AG10803 (cell line): ENCODE measurements at places on chromosomes 2 and 18.
A peak's percentile ranks its signal among the peaks of the same experiment; 100 is the strongest.

GRCh38 chr2:110219496-110220189 lies 7.3 kb upstream of the MTLN start:
- DNase-seq: peak; percentile 69

- DNase-seq: peak; percentile 22
Observed at GRCh38 chr2:25323042-25323514, 18.6 kb downstream of the DNMT3A start.

DNA sequence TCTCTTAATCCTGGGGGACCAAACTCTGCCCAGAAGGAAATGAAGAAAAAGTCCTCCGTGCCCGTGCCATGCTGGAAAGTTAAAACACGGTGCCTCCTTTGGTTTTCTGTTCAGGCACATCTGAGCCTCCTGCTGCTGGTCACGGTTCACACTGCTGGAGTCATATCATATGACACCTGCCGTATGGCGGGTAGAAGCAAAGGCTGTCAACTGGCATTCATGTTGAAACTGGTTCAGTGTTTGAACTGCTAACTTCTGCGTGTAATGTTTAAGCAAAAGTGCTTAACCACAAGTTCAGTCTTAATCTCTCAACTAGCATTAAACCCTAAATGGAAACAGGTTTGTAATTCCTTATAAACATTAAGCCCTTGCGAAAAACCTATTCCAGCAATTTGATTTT lies 3.1 kb downstream of the STK39 start:
- no peak for DNase-seq

DNA sequence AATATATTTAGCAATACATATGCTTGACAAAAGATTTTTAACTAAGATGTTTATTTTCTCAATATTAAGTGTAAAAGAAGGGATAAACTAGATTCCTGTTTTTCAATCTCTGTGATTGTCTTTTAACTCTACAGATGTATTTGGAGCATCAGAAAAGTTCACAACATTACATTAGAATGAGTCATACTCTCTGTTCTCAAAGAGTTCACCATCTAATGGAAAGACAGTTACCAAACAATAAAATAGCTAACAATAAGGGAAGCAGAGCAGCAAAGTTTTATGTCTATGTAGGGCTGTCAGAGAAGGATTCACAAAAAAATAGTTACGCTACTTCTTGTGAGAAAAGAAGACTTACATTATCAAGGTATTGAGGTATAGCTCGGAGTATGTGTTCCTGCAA lies 109.2 kb upstream of the MAP2 start:
- no peak for DNase-seq

- peak; percentile 80 for DNase-seq
Observed at GRCh38 chr18:28041366-28041765, 135.6 kb downstream of the CDH2 start.

DNA sequence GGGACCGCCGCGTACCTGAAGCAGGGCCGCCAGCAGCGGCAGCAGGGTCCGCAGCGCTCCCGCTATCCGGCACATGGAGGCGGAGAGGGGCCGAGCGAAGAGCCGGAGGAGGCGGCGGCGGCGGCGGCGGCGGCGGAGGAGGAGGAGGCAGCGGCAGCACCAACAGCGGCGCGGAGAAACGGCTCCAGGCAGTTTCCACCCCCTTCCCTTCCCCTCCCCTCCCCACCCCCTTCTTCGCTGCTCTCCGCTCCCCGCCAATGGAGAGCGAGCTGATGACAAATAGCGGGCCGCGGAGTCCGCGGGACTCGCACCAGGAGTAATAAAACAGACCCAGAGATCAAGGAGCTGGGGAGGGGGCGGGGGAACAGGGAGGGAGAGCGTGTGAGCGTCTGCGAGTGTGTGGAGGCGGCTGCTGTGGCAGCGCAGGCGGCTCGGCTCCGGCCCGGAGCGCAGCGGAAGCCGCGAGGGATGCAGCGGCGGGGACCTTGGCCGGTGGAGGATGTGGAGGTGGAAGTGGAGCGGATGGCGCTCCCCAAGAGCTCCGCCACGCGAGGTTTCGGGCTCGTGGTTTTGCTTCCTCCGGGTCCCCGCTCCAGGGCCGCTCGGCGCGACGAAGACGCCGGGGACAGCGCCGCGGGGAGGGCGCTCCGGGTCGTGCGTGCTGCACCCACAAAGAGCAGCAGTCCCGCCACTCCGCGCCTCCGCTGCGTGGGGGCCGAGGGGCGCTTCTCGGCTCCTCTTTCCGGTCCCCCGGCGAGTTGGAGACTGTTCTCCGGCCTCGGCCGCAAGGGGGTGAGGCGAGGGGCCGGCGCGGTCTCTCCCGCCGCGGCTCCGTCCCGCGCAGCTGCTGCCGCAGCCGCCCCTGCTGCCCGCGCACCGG lies at the start of gene CDH2:
TSS of gene CDH2 (minus strand) at position 183 of the 880 bp plus-strand sequence. CDS start at position 75, 108 bp downstream.
- peak; percentile 86 for DNase-seq
